Endothelial cell (in vitro differentiated cells): ENCODE measurements at places on chromosomes 13 and 19. TPM values are rescaled to one million over a fixed set of nuclear protein-coding genes. Genes with fewer than 3 reads are reported as not detected.

ETFB gene
- 55.1 TPM for total RNA-seq

MUC16 gene
- total RNA-seq = not detected

LYPD3 gene
- total RNA-seq = 0.67 TPM

GRCh38 chr19:51018745-51019543 is 565 bp downstream of the KLK10 start:
- peaks cover 18% of the 10 kb centered on the region for H3K27me3 ChIP-seq
- DNase-seq = peak; percentile 36
- peak overlapping the region; percentile 89 for H3K4me3 ChIP-seq
- peaks cover 6% of the 10 kb centered on the region for H3K36me3 ChIP-seq
- H3K27ac ChIP-seq = no peak overlapping the region

DNA sequence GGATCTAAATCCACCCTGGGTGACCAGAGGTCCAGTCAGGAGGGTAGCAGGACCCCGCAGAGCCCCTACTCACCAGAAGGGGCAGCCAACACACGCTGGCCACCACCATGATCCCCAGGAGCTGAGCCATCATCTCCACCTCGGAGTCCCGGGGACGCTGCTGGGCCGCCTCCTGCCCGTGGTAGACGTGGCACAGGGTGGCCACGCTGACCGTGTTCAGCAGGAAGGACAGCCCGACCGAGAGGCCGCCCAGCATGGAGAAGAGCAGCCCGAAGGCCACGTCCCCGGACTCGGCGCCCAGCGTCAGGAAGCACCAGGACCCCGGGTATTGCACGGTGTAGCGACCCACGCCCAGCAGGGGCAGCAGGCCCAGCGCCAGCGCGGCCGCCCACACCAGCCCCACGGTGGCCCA is 6.9 kb downstream of the TBXA2R start:
- no peak overlapping the region for H3K27ac ChIP-seq
- H3K27me3 ChIP-seq = peaks cover 1% of the 10 kb centered on the region
- H3K36me3 ChIP-seq = no peaks in the 10 kb centered on the region
- no peaks in the 10 kb centered on the region for H3K4me1 ChIP-seq

- H3K36me3 ChIP-seq = no peaks in the 10 kb centered on the region
- peaks cover 15% of the 10 kb centered on the region for H3K27me3 ChIP-seq
- H3K4me3 ChIP-seq = no peak overlapping the region
- no peak overlapping the region for H3K27ac ChIP-seq
Observed at GRCh38 chr19:18776736-18777135, 14.4 kb downstream of the COMP start.

DNA sequence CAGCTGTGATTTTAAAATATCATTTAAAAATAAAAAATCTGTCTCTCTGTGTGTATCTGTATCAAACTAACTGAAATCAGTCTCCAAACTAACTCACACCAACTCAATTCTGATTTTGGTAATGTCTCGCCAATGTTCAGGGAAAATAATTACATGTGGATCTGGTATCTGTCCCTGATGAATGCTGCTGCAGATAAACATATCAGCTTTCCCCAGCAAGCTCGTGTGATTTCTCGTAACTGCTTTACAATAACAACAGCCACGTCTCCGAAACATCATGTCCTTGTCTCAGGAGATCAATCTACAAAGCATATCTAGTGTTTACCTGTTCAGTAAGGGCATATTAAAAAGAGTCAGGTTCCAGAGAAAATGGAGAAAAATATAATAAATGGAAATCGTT is 129.0 kb downstream of the IRS2 start:
- H3K27me3 ChIP-seq = peaks cover 18% of the 10 kb centered on the region
- H3K36me3 ChIP-seq = peaks cover 7% of the 10 kb centered on the region
- DNase-seq = no peak
- peaks cover 24% of the 10 kb centered on the region for H3K4me1 ChIP-seq

DNA sequence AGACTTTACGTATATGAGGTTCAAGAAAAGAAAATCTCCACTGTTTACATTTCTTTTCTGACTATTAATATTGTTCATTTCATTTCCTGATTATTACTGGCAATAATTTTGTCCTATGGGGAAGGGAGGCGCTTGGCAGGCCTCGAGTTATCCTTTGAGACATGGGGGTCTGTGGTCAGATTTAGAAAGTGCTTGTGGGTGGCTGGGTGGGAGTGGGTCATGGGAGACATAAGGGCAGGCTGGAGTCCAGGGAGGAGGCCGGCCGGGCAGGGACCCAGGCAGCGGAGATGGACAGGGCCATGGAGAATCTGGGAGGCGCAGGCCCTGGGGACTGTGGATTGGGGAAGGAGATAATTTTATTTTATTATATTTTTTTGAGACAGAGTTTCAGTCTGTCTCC is 40.1 kb downstream of the LTBP4 start:
- no peaks in the 10 kb centered on the region for H3K27me3 ChIP-seq
- DNase-seq = no peak
- H3K4me3 ChIP-seq = no peak overlapping the region
- no peak overlapping the region for H3K27ac ChIP-seq
- H3K36me3 ChIP-seq = no peaks in the 10 kb centered on the region
- peaks cover 5% of the 10 kb centered on the region for H3K4me1 ChIP-seq

DNA sequence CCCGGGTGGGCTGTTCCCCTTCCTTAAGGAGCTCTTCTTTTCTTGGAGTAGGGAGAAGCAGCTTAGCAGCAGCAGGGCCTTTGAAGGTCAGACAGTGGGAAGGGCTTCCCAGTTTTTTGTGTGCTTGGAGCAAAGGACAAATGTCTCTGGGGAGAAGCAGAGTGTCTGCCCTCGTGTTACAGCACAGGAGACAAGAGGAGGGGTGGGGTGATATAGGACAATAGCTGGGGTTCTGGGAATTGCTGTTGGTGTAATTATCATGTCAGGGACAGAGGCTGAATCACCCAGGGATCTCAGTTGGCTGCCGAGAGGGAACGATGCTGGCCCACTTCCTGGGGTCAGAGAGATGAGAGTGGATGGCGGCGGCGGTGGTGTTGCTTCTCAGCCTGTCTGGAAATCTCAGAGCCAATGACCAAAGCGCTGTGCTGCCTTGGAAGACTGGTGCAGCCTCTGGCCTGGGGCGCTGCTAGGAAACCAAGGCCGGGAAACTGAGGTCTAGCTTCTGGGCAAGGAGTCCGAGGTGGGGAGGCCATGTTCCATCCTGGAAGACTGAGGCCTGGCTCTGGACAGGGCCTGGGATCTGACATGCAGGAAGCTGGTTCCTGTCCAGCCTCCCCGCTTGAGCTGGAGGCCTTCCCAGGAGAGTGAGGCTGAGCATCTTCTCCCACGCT is 1.2 kb downstream of the INAFM1 start:
- H3K27me3 ChIP-seq = peaks cover 17% of the 10 kb centered on the region
- no peak for DNase-seq
- H3K4me3 ChIP-seq = peak overlapping the region; percentile 81
- peaks cover 11% of the 10 kb centered on the region for H3K36me3 ChIP-seq
- peaks cover 15% of the 10 kb centered on the region for H3K4me1 ChIP-seq

DNA sequence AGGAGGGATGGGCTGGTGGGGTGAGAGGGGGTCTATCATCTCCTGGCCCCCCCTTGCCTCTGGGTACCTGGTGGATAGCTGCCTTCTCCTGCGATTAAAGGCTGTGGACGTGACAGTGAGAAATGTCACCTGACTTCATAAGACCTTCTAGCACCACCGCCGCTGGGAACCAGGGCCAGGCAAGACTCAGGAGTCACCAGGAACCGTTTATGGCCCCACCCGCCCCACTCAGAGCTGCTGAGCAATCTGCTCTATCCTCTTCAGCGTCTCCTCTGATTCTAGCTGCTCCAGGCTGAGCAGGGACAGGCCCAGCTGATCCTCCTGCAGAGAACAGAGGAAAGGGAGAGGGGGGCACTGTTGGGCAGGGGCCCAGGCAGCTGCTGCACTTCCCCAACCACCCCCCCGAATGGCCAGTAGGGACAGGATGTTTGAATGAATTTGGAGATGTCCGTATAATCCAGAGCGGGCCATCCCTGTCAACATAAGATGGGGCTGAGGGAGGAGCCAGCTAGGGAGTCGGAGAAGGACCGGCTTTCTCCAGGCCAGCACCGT is 10.9 kb downstream of the KLC3 start:
- no peak for DNase-seq
- no peak overlapping the region for H3K4me3 ChIP-seq
- H3K4me1 ChIP-seq = no peaks in the 10 kb centered on the region
- peaks cover 10% of the 10 kb centered on the region for H3K27me3 ChIP-seq
- peaks cover 33% of the 10 kb centered on the region for H3K36me3 ChIP-seq
